ENCODE measurements at places on chromosomes 16 and 17. TPM values are rescaled to one million over a fixed set of nuclear protein-coding genes. Genes with fewer than 3 reads are reported as not detected.

Gene TBX6
- 1.6 TPM for total RNA-seq

DNA sequence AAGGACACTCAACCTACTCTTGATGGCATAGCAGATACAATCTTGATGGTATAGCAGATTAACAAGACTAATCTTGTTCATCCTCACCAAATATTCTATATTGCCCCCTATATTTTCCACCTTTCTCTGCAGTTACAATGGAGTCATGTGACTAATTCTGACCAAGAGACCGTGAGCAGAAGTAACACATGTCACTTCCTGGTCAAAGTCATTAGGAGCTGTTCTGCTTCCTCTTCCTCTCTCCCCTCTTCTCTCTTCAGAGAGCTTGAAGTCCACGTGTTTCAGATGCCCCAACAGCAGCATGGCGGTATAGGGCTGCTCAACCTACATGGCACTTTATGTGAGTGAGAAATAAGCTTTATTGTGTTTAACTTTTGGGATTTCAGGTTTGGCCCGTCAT, 55.3 kb upstream of the ERCC4 start:
- no peaks in the 10 kb centered on the region for H3K27me3 ChIP-seq
- no peak overlapping the region for H3K27ac ChIP-seq
- no peak for DNase-seq

DNA sequence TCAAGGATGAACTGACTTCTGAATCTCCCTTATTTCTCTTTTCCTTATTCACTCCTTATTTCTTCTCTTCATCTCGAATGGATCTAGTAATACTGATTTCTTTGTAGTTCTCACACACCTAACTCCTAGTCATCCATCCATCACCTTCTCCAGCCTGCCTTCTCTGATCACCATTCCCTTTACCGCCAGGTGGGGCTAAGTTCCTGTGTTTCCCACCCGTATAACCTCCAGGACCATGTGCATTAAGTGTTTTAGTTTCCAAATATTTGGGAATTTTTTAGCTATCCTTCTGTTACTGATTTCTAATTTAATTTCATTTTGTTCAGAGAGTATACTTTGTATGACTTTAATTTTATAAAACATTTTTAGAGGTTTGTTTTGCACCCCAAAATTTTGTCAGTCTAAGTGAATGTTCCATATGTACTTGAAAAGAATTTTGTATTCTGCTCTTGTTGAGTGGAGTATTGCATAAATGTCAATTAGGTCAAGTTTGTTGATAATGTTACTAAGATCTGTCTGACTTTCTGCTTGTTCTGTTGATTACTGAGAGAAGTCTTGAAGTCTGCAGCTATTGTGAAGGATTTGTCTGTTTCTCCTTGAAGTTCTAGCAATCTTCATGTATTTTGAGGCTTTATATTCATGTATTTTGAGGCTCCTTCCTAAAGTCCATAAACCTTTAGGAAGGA, 8.8 kb downstream of the BPTF start:
- H3K27ac ChIP-seq = no peak overlapping the region
- no peaks in the 10 kb centered on the region for H3K27me3 ChIP-seq
- no peaks in the 10 kb centered on the region for H3K36me3 ChIP-seq
- no peak overlapping the region for H3K4me3 ChIP-seq
- 0 out of 2 replicates have a peak, but pooled peaks cover 8% of the 10 kb centered on the region for H3K4me1 ChIP-seq
- DNase-seq = peak; percentile 19

- peak; percentile 39 for DNase-seq
- H3K27me3 ChIP-seq = no peaks in the 10 kb centered on the region
- H3K4me3 ChIP-seq = no peak overlapping the region
- H3K4me1 ChIP-seq = peaks cover 40% of the 10 kb centered on the region
- peaks cover 28% of the 10 kb centered on the region for H3K36me3 ChIP-seq
Measured at GRCh38 chr17:16444258-16444886, 29.0 kb downstream of the TRPV2 start.

DNA sequence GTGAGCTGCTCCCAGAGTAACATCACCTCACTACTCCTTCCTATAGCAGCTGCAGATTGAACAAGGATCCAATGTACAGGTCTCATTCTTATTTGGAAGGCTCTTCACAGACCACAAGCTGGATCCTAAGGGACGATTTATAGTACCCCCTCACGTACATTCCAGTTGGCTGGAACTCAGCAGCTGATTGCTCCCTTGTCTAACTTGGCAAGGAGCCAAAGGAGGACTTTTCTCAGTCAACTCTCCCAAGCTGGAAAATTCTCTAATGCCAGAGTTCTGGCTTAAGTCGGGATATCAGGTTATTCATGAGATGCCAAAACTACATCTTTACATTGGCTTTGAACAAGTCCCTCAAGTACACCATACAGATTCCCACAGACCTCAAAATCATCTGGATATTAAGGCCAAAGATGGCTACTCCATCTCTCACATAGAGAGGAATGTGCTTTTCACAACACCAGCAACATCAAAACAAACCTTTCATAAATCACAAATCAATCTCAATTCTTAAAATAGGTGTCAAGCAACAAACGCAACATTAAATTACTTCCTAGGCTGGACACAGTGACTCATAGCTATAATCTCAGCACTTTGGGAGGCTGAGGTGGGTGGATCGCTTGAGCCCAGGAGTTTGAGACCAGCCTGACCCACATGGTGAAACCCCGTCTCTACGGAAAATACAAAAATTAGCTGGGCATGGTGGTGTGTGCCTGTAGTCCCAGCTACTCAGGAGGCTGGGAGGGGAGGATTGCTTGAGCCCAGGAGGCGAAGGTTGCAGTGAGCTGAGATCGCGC, 39.3 kb downstream of the SMG6 start:
- DNase-seq = no peak
- no peaks in the 10 kb centered on the region for H3K36me3 ChIP-seq
- H3K27me3 ChIP-seq = no peaks in the 10 kb centered on the region
- H3K27ac ChIP-seq = no peak overlapping the region
- no peaks in the 10 kb centered on the region for H3K4me1 ChIP-seq

Measured in Caco-2 (cell line).